ENCODE measurements at places on chromosomes 5 and 9.

DNA sequence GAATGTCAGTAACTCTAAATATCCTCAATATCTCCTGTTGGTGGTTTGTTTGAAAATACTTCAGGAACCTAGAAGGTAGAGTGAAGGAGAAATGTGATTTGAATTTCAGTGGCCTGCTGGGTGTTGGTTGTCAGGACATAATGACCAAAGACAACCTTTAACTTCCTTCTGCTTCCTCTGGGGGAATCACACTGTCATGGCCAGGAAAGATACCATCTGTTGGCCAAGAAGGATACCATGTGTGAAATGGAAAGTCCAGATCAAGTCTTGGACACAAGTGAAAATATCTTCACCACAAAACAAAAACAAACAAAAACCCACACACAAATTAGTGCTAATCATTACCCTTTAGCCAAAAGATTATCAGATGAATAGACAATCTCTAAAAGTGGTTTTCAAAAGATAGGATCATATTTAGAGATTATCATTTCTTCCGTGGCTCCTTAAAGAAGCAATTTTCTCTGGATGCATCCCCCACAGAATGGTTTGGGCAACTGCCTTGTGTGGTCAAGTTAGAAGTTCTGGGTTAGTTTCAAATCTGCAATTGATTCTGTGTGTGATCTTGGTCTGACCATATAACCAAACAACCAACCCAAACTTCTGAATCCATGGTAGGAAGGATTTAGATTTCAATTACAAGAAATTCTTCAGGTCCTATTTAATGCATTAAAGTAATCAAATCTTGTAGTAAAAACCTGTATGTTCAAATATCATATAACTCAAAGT is 1.6 kb downstream of the C1QTNF3 start:
- DNase-seq, result no peak

DNA sequence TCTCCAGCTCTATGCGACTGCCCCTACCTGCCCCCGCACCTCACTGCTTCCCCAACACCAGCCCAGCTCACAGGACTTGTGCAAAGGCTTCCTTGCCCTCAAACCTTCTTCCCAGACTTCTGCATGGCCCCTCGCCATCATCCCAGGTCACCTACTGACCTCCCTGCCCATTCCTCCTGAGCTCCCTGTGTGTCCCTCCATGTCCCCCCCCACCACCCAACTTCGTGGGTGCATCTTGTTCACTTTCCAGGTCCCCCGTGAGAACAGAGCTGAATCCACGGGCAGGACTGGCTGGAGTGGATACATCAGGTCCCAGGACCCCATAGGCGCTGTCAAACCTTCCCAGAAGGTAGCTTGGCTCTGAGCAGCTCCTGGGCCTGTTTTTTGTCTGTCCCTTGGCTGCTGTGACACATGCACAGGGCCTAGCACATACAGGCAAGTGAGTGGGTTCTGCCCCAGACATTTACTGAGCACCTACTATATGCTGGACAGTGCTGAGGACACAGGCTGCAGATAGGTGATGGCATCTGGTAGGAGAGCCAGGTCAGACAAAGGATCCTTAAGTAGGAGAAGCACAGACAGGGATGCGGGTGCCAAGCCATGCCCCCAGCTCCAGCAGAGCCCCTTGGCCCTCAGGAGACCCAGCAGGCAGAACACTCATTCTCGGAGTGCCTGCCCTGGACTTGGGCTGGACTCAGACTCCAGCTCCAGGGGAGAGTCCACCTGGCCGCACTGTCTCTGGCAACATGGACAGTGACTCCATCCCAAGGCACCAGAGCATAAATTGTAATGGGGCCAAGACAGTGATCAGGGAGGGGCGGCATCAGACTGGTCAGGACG is 15.0 kb downstream of the NINJ1 start:
- no peak for DNase-seq

DNA sequence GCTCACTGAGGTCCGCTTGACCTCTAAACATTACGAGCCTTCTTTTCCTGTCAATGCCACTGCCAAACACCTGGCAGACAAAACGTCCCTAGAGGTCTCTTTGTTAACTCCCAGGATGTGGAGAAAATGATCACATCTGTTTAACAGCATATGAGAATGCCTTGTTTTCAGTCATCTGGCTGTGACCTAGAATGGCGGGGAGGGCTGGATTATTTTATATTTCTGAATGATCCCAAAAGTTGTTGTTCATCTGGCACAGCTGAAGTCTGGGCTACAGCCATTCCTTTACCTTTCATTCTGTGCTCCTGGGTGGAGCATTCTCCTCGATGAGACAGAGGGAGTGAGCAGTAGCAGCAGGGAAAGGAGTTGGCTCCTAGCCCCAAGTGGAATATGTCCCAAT is 138.2 kb downstream of the PRDM6 start:
- no peak for DNase-seq

DNA sequence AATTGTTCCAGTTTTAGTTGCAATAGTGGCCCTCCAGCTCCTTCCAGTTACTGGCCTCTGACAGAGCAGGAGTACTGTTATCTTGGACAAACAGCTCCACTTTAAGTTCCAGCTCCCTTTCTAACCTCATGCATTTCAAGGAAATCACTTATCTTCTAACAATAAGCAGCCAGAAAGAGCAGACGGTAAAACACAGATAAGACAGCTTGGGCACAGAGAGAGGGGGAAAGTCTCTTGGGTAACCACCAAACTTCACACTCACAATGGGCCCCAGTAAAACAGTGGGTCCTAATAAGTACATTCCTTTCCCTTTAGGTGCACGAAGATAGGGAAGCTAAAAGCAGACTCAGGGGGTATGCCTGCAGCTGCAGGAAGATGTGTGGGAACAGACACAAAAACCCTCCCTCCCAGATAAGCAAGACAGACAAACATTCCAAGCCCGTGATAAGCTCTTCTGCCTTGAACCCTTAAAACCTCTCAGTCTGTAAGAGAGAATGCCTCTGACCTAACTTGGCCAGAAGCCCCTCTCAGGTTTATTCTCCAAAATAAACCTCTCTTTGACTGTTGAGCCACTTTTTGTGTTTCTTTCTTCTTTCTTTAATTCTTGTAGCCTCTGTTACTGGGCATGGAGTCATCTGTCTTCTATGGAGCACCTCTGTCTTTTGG is 30.8 kb downstream of the OR1J1 start:
- no peak for DNase-seq

GRCh38 chr5:8943301-8943700 is 602.6 kb downstream of the SEMA5A start:
- DNase-seq, result no peak

DNA sequence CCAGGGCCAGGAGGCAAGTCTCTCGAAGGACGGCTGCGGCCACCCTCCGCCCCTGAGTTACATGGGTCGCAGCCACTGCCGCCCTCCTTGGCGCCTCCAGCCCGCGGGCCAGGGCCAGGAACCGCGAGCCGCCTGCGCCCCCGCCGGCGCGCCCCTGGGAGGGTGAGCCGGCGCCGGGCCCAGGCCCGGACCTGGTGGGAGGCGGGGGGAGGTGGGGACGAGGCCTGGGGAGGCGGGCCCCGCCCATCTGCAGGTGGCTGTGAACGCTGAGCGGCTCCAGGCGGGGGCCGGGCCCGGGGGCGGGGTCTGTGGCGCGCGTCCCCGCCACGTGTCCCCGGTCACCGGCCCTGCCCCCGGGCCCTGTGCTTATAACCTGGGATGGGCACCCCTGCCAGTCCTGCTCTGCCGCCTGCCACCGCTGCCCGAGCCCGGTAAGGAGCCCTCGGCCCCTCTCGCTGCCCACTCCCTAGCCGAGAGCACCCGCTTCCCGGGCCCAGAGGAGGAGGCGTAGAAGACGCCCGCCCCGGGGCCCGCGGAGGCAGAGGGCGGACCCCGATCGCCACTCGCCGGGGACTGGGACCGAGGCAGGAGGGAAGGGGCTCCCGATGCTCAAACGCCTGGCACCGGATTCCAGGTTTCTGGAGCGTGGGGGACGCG is at the start of gene ASS1:
ASS1 (plus strand) TSS at position 397 of the 657 bp plus-strand sequence. CDS start 7,268 bp downstream, outside the sequence.
- no peak for DNase-seq

Measured in GM12891 (cell line).